ENCODE measurements at places on chromosomes 7 and 10.

GRCh38 chr10:66772548-66773471 lies 153.0 kb upstream of the LRRTM3 start:
- DNase-seq: no peak

DNA sequence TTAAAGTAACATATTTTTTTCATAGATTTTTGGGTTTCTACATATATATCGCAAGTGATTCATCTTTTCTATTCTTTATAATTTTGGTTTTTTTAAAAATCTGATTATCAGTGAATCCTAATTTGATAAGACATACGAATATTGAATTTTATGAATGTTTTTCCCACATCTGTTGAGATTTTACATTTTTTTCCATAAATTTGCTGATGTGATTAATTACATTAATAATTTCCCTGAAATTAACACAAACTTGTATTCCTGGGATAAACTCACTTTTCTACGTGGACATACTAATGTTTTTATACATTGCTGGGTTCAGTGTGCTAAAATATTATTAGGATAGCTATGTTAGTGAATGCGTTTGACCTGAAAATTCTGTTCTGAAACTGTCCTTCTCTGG lies 26.1 kb downstream of the DMTF1 start:
- no peak for DNase-seq

DNA sequence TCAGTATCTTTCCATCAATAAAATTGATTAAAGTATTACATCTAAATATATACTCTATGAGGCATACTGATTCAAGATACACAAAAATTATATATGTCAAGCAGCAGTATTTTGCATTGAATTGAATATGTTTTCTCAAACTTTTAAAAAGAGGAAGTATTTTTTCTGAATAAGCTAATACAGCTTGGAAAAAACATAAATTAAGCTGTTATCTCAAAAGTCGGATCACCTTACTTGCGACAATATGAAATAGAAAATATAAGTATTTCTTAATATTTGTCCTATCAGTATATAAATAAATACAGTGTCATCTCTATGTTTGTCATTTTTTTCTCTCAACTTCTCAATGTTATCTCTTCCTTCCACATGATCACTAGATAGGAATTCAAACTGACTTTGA lies 139.3 kb downstream of the MBL2 start:
- no peak for DNase-seq

- DNase-seq: no peak
Observed at GRCh38 chr10:123821136-123821535, 70.5 kb downstream of the CPXM2 start.

- DNase-seq: no peak
Observed at GRCh38 chr10:34333513-34333912, 481.6 kb downstream of the PARD3 start.

- DNase-seq: no peak
Observed at GRCh38 chr10:109931163-109931562, 7.9 kb upstream of the XPNPEP1 start.

DNA sequence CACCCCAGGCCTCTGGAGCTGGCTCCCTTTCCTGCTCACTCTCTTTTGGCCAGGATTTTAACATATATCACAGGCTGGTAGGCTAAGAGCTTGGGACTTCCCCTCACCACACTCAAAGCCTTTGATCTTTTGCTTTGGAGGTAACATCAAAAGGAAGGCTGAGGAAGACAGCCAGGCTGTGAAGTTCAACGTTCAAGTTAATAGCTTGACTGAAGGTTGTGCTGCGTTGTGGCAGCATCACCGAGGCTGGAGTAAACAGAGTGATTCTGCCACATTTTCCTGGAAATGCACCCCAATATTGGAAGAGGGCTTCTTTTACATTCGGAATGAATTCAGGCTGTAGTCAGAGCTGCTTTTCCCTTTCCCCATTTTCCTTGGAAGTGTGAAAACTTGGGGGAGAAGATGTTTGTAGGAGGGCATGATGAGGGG lies 57.3 kb downstream of the TCF7L2 start:
- no peak for DNase-seq

- no peak for DNase-seq
Observed at GRCh38 chr10:21929070-21929469, 74.5 kb downstream of the DNAJC1 start.

GRCh38 chr7:155374276-155375252 lies 76.9 kb downstream of the INSIG1 start:
- no peak for DNase-seq

GRCh38 chr10:59362144-59362958 lies at the start of gene FAM13C:
TSS of gene FAM13C (minus strand) at chr10:59362549. CDS start at chr10:59362460, 89 bp downstream.
- DNase-seq: peak; percentile 30

DNA sequence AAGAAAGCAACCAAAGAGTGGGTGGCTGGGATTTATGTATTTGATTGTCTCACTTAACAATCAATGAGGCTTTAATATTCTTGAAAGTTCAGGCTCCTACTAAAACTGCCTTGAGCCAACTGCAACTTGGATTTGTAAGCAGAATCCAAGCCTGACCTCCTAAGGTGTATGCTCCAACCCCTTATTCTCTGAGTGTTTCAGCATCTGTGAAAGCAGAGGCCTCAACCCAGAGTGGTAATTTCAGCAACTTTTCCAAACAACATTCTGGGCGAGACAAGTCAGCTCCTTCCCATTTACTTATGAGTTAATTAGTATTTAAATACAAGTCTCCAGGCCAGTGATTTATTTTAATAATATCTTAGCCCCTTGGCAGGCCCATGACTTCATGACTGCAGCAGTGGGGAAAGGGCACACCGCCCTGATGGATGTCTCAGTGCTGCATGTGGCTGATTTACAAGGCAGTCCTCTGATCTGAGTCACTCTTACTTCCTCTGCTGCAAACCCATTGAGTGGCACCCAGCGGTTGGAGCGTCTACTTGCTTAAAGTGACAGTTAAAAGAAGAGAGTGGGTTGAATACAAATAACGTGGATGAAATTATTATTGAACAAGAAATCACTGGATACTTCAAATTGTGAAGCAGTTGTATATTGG lies 209.1 kb downstream of the TRIL start:
- DNase-seq: no peak

DNA sequence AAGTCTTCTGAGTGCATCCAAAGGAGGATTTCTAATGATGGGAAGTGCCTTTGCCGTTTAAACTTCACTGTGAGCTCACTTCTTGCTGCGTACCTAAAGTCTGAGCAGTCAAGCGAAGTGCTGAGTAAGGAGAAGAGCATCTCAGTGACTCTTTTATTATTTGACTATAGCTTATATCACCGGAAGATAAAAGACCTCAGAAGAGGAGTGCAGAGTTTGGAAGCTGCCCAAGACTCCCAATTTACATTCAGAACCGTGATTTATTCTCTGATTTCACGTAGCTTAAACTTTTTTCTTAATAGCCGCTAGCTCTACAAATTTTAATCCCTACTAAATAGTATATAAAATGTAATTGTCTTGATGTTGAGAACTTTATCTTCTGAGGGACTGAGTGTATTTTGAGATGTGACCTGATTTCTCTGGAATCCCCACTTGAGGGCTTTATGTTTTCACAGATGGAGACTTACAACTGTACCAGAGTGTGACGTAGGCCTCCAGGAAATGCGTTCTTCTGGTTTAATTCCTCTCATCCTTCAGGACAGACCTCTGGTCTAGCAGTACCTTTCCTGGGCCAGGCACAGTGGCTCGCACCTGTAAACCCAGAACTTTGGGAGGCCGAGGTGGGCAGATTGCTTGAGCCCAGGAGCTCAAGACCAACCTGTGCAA lies 51.1 kb downstream of the CAMK1D start:
- no peak for DNase-seq

- no peak for DNase-seq
Observed at GRCh38 chr10:1507436-1507835, 229.9 kb downstream of the ADARB2 start.

DNA sequence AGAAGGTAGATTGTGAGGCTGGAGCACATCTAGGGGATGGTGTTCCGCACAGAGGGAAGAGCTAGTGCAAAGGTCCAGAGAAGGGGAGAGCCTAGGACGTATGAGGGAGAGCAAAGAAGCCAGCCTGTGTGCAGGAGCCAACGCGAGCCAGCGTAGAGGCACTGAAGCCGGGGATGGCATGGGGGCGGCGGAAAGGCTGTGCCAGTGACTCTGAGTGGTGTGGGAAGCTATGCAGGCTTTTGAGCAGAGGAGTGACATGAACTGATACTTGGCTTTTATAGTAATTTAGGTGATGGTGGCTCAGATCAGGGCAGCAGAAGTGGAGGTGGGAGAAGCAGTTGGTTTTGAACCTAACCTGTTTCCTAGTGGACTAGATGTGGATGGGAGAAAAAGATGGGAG lies 65.8 kb downstream of the ATXN7L1 start:
- no peak for DNase-seq

GRCh38 chr7:31679574-31680305 lies 7.3 kb upstream of the PPP1R17 start:
- DNase-seq: no peak

- DNase-seq: no peak
Observed at GRCh38 chr7:137342828-137343261, 688 bp downstream of the PTN start.

DNA sequence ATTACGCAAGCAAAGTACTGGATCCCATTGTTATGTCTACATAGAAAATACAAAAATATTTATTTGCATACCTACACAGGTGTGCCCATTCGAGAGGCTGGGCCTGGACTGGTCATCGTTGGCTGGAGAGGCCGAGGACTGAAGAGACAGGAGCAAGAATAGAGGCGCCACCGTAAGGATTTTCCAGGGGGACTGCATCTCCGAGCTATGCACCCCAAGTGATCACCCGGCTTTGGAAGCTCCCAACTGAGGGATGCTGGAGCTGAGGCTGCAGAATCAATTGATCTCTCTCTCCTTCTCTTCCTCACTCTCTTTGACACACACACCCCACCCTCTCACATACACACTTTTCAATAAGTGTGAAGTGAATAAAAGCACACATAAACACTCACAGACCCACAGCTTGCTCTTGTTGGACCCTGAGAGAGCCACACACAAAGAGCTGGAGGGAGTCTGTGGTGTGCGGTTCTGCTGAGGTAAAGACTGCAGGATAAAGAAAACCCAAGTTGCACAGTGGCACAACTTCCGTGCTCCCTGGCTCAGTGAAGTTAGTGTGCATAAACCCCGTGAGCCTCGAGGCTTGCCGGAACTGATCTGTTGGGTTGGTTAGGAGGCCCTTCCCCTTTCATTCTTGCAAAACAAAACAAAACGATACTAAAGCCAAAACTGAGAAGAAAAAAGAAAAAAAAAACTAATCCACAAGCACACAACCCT lies at the start of gene AOAH:
Gene AOAH, minus strand, starts transcription at position 544 of the 714 bp plus-strand sequence. Its CDS starts 346 bp downstream, at position 198.
- DNase-seq: no peak

DNA sequence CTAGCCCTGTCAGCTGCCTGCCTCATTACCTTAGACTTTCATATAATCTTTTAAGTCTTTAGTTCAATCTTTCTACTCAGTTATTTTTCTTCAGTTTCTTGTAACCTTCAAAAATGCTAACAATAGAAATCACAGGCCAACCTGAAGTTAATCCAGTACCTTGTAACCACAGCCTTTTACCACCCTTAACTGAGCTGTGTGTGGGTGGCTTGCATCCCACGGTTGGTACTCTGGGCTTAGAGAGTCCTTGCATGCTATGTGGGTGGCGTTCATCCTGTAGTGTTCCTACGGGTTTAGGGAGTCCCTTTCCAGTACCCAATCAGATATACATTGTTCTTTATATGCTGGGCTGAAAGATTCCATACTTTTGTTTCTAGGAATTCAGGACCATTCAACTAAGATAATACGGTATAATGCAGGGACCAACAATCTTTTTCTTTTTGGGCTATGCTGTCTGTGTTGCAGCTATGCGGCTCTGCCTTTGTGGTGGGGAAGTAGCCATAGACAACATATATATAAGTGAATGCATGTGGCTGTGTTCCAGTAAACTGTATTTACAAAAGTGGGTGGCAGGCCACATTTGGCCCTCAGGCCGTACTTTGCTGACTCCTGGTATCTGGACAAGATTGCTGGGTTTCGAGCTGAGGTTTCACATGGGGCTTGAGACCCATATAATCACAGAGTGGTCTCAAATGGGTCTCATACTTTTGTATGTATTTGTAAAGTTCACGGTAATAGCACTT lies 280.8 kb upstream of the LRGUK start:
- no peak for DNase-seq

GRCh38 chr7:24848878-24849277 lies 91.6 kb upstream of the GSDME start:
- DNase-seq: no peak

GRCh38 chr10:68470300-68470699 lies 1.5 kb downstream of the DNA2 start:
- no peak for DNase-seq

GRCh38 chr7:149463500-149464161 lies 2.8 kb upstream of the ZNF777 start:
- no peak for DNase-seq

DNA sequence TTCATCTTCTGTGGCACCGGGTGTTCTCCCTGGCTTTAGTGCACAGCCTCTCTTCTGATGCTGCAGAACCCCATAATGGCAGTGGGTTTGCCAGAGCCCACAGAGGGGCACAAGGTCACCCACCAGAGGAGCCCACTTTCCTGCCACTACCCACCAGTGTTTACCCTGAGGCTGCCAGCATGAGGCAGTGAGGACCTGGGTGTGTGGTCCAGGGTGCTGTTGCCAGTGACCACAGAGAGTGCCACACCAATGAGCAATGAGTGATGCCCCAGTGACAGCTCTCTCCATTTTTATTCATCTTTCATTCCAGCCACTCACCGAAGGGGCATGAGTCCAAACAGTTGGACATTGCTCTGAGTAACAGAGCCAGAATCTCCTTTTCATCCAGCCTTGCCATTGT lies 34.8 kb downstream of the MTURN start:
- no peak for DNase-seq

DNA sequence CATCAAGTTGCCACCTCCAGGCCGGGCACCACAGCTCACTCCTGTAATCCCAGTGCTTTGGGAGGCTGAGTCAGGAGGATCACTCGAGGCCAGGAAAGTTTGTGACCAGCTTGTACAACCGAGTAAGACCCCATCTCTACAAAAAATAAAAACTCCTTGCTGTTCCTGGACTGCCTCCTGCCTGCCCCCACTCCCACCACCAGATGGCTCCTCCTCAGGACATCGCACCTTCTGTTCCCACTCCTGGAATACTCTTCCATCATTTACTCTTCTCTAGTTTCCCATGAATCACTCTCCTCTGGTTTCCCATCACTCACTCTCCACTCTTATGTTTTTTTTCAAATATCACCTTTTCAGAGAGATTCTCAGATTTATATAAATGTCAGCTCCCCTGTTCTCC lies 540.7 kb downstream of the CALN1 start:
- no peak for DNase-seq

- no peak for DNase-seq
Observed at GRCh38 chr10:52853704-52854103, 81.1 kb upstream of the MBL2 start.

DNA sequence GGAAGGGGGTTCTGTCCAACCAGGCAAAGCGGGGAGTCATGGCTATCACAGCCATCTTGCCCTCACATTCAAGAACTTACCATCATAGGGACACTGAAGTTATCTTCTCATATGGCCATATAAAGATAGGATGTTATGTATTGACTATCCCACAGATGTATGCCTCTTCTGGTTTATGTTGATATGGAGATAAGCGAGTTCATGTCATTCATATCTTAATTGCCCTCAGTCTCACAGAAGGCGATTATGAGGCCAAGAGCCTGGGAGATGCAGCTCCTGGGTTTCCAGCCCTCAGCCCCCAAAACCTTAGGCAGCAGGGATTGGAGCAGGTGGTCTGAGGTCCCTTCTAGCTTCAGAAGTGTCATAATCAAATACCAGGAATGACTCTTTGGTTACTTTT lies 8.5 kb upstream of the ANKRD61 start:
- no peak for DNase-seq

- DNase-seq: peak; percentile 7
Observed at GRCh38 chr7:44375236-44375699, 49.9 kb upstream of the CAMK2B start.

GRCh38 chr7:816751-817671 lies 15.3 kb upstream of the SUN1 start:
- peak; percentile 33 for DNase-seq

Data from NCI-H1092 (cell line).